BE2C (cell line): ENCODE measurements at places on chromosomes 4 and X.

GRCh38 chr4:53688186-53688790, 97.0 kb upstream of the LNX1 start:
- DNase-seq: no peak

DNA sequence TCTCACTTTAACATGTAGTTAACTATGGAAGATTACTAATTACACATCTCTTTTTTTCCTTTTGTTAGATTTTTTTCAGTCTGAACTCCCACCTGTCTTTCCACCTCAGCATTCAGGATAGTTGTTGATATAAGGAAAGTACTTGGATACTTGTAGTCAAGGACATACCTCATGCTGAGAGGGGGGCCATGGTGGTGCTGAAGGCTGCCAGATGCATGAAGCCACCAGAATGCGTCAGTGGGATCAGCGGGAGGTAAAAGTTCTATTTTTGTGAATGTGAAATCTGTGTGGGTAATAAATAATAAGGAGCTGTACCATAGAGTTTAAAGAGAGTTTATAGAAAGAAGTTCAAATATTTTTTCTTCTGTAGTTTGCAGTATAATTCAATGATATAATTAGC, 13.1 kb upstream of the NDST4 start:
- DNase-seq: no peak

DNA sequence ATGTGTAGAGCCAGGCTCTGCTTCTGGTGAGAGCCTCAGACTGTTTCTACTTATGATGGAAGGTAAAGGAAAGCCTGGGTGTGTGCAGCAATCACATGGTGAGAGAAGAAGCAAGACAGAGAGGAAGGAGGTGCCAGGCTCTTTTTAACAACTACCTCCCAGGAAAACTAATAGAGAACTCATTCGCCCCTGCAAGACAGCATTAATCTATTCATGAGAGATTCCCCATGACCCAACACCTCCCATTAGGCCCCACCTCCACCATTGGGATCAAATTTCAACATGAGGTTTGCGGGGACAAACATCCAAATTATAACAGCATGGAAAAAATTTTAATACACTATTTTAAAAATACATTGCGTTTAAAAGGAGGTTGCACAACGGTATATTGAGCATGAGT, 24.7 kb upstream of the GRIA3 start:
- no peak for DNase-seq

- DNase-seq: no peak
These were observed 40.7 kb upstream of the MBTPS2 start for GRCh38 chrX:21798677-21799219.

GRCh38 chrX:85998954-85999353, 48.4 kb downstream of the CHM start:
- no peak for DNase-seq

DNA sequence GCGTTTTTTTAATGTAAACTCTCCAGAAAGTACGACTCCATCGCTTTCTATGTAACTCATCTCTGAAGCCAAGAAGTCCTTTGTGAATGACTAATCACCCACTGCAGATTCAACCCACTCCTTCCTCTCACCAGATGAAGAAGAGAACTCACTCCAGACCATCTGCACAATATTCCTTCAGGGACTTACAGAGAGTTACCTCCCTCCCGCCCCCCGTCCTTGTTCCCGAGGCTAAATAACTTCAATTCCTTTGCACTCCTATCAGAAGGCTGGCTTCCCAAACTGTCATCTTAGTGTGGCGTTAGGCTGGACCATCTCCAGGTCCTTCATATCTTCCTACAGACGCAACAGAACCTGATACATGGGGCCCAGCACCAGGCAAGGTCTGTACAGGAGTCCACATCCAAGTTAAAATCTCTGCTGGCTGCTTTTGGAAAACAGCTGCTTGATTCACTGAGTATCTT, 82.4 kb downstream of the AFAP1 start:
- DNase-seq: no peak

- DNase-seq: no peak
These were observed 3.8 kb downstream of the ANKRD50 start for GRCh38 chr4:124708517-124709300.

DNA sequence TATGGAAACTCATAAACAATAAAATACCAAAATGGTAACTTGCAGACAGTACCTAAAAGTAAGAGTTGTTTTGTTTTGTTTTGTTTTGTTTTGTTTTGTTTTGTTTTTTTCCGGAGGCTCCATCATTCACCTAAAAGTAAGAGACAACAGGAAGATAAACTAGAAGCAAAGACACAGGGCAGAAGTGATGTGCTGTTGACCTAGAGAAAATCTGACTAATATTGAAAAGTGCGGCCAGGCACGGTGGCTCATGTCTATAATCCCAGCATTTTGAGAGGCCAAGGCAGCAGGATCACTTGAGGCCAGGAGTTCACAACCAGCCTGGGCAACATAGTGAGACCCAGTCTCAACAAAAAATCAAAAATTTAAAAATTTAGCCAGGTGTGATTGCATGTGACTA, 5.6 kb upstream of the CENPC start:
- DNase-seq: no peak

DNA sequence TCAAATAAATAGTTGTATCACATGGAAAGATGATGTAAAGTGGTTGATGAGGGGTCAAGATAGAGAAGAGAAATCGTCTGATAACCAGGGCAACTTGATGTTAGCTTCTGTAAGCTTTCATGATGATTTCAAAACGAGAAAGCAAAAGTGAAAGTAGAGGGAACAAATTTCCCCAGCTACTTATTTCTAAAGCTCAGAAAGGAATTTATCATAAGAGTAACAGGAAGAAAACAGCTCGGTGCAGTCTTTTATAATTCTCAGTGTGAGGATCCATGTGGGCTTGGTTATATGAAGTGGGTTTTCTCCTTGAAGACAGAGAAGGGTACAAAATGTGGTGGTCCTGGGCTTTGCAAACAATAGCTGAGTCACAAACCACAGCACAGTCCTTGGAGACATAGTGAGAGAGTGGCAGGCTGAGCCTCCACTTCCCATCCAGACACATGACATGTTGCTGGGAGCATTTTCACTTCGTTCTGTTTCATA, 32.1 kb upstream of the GLRA2 start:
- no peak for DNase-seq

- DNase-seq: no peak
These were observed 36.0 kb upstream of the MGST2 start for GRCh38 chr4:139629436-139630125.

- no peak for DNase-seq
These were observed 14.3 kb downstream of the ANTXR2 start for GRCh38 chr4:80058740-80059139.
